ENCODE measurements at places on chromosomes 5 and 9.

- peak; percentile 27 for DNase-seq
Observed at GRCh38 chr5:7794311-7794710, 56.6 kb downstream of the CFAP90 start.

- DNase-seq, result no peak
Observed at GRCh38 chr9:137383784-137384756, 38.9 kb downstream of the EXD3 start.

DNA sequence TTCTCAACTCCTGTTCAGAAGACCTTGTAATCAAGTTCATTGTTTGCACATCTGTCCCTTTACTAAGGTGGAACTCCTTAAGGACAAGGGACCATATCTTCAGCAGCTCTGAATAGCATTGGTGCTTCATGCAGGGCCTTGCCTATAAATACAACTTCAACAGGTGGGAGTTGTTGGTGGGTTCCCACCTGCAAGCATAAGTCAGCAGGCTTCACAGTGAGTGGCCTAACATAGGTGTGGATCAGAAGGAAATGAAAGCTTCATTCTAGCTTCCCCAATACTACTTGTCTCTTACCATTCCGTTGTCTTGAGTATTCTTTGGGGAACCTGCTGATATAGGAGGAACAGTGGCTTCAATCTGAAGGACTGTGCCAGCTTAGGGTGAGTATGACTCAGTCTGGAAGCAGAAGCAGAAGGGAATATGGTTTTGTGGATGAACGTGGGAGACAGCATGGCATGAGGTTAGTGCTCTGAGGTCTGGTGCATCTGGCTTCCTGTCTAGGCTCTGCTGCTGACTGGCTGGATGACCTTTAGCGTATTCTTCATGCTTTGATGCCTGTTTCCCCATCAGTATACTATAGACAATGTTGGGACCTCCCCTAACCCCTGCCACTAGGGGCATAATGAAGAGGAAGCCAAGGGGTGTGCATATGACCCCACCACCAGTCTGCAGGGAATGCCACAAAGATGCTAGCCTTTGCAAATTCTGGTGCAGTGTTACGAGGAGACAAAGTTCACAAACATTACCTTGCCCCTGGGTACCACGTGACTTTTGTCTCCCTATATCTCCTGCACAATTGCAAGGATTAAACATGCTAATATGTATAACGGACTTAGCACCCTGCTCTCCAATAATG, 192.3 kb downstream of the PALM2AKAP2 start:
- DNase-seq, result peak; percentile 26

DNA sequence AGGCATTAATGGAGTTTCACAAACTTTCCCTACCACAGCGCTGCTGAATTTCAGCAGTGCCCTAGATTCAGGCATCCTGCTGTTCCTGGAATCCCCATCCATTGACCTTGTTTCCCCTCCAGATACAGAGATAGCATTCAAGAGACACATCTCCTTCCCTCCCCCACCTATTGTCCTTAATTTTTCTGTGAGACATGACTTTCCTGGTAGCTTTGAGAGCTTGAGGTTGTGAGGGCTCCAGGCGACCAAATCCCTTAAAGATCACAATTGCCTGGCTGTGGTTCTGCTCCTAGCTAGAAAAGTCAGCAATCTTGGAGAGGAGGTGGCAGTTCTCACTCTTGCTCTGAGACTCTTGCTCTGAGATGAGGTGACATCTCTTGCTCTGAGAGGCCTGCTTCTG, 48.0 kb downstream of the PRR16 start:
- no peak for DNase-seq

GRCh38 chr5:172162323-172162986, 25.6 kb downstream of the STK10 start:
- DNase-seq, result no peak

GRCh38 chr5:61385627-61386026, 53.6 kb downstream of the ZSWIM6 start:
- no peak for DNase-seq

DNA sequence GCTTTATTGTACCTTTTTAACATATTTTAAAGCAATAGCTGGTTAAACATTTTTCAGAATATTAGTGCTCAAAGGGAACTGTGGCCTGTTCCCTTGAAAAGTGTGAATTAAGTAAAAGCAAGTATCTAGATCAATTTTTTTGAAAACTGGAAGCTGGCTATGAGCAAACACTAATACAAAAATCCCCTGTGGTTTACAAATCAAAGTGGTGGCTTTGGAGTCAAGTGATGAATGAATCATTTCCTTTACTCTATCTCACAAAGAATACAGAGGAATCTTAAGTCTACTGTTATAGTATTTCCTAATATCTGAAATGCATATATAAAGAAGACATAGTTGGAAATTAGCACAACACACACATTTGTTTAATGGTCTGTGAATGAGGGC, 212.4 kb upstream of the C9orf72 start:
- DNase-seq, result no peak

- no peak for DNase-seq
Observed at GRCh38 chr5:176578391-176578808, 29.3 kb downstream of the CDHR2 start.

GRCh38 chr5:21184581-21184980, 1196.6 kb upstream of the CDH18 start:
- DNase-seq, result no peak

DNA sequence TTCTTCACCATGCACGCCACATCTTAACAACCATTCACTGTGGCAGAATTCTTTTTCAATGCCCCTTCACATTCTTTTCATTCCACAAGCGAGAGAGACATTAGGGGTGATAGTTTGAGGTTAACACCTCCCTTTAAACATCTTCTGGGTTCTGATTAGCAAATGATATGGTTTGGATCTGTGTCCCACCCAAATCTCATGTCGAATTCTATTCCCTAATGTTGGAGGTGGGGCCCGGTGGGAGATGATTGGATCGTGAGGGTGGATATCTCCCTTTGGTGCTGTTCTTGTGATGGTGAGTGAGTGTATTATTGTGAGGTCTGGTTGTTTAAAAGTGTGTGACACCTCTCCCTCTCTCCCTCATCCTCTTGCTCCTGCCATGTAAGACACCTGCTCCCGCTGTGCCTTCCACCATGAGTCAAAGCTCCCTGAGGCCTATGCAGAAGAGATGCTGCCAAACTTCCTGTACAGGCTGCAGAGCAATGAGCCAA, 46.1 kb upstream of the RAI14 start:
- DNase-seq, result no peak

DNA sequence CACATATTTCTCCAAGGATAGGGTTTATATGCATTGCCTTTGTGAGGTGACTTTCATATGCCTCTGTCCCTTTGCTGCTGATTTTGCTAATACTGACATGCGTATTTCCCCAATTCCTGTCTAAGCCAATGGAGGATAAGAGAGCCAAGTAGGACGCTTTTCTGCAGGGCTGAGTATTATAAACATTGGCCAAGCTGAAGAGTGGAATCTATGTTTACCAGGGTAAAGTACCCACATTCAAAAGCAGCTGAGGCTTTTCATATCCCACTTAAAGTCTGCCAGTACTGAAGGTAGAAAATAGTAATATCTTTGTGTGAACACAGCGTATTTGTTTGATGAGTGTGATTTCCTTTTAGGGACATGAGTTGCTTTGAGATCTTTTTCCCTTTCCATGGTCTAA, 128.8 kb upstream of the GPR151 start:
- DNase-seq, result no peak

DNA sequence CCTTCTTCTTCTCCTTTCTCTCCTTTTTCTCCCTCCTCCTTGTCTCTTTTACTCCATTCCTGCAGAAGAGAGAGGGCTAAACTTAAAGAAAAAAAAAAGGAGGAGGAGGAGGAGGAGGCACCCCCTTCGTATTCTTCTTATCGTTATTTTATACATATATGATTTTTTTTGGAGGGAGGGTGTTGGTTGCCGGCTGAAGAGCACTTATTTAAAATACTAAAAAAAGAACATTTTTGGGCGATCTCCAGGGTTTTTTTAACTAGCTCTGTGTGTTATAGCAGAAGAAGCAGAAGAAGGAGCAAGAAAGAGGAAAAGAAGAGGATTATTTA, 381 bp downstream of the NR2F1 start:
- DNase-seq, result no peak

DNA sequence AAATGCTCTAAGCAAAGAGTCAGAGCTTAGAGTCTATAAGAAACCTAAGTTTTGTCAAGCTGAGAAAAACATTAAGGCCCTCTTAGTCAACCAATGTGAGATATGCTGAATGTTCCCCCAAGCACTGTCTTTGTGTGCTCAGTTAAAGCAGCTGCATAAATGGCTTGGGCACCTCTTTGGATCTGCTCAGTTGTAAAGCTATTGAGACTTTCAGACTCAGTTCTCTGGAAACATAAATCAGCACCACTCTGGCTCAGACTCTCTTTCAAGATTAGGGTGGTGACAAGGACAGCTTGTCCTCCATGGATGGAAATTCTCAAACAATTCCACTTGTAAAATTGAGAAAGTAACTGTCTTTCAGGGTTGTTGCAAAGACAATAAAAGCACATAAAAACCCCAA, 807.9 kb downstream of the PRELID2 start:
- DNase-seq, result no peak

DNA sequence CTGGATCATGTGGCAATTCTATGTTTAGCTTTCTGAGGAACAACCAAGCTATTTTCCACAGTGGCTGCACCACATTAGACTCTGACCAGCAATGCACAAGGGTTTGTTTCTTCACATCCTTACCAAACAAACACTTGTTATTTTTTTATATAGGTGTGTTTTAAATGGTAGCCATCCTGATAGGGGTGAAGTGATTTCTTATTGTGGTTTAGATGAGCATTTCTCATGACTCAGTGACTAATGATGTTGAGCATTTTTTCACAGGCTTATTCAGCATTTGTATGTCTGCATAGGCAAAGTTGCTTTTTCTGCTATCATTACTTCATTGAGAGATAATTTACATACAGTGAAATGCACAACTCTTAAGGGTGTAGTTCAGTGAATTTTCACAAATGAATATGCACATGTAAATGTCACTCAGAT, 36.0 kb downstream of the ANKRD33B start:
- no peak for DNase-seq

- DNase-seq, result no peak
Observed at GRCh38 chr5:157710882-157711281, 20.3 kb upstream of the THG1L start.

DNA sequence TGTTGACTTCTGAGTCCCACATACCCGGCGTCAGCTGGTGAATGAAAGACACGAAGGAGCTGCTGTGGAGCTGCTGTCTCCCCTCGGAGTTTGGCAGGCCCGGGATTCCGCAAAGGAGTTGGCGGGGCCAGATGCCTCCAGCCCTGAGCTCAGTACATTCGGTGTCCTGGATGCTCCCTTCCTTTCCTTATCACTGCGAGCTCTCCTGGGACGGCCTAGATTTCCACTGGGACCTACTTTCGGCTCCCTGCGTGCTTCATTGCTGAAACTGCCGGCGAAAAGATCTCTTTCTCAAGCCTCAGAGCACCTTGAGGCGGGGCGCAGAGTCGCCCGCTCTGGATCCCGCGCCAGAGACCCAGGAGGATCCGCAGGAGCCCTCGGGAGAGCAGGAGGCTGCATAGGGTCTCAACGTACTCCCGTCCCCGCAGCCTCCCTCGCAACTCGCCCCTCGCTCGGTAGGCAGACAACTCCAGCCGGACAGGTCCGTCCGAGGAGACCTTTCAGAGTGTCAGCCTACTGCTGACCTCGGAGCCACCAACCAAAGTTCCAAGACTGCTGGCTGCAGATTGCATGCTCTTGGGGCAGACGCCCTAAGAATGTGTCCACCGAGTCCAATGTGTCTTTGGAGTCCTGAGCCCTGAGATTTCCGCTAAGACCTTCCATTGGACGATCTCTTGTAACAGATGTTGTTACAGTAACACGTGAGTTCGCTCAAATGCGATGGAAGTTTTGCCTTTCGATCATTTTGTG, 6.1 kb downstream of the ANXA2R start:
- no peak for DNase-seq

DNA sequence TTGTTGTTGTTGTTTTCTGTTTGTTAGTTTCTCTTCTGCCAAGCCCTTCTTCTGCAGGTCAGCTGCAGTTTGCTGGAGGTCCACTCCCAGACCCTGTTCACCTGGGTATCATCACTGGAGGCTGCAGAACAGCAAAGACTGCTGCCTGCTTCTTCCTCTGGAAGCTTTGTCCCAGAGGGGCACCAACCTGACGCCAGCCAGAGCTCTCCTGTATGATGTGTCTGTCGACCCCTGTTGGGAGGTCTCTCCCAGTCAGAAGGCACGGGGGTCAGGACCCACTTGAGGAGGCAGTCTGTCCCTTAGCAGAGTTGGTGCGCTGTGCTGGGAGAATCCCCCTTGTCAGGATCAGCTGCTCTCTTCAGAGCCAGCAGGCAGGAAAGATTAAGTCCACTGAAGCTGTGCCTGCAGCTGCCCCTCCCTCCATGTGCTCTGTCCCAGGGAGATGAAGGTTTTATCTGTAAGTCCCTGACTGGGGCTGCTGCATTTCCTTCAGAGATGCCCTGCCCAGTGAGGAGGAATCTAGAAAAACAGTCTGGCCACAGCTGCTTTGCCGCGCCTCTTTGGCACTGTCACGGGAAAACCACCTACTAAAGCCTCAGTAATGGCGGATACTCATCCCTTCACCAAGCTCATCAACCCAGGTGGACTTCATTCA, 299.2 kb downstream of the EDIL3 start:
- no peak for DNase-seq

All from hippocampal formation (tissue), 2 donors.